Aorta (tissue), 5 donors: ENCODE measurements at places on chromosomes 12 and 14. TPM values are rescaled to one million over a fixed set of nuclear protein-coding genes. Genes with fewer than 3 reads are reported as not detected.

- no peak overlapping the region for H3K27ac ChIP-seq
- H3K4me3 ChIP-seq: no peak overlapping the region
- H3K36me3 ChIP-seq: no peaks in the 10 kb centered on the region
Observed at GRCh38 chr14:92325835-92326234, 2.9 kb downstream of the SLC24A4 start.

DNA sequence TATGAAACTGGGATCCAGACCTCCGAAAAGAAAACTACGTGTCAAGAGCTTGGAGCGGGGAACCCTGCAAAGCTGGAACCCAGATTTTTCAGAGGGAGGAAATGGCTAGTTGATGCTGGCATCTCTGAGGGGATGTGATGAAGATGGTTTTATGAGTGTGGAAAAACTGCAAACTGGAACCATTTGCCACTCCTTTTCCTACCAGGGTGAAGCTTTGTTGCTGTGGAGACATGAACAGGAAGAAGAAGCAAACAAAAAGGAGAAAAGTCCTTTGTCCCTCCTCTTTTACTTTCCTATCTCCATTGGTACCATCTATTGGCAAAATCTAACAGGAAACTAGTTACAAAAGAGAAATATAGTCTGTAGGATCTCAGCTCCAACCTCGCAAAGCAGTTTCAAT, 39.2 kb downstream of the CDK17 start:
- H3K36me3 ChIP-seq: no peaks in the 10 kb centered on the region
- H3K4me1 ChIP-seq: no peaks in the 10 kb centered on the region
- no peak overlapping the region for H3K27ac ChIP-seq
- H3K27me3 ChIP-seq: no peaks in the 10 kb centered on the region

DNA sequence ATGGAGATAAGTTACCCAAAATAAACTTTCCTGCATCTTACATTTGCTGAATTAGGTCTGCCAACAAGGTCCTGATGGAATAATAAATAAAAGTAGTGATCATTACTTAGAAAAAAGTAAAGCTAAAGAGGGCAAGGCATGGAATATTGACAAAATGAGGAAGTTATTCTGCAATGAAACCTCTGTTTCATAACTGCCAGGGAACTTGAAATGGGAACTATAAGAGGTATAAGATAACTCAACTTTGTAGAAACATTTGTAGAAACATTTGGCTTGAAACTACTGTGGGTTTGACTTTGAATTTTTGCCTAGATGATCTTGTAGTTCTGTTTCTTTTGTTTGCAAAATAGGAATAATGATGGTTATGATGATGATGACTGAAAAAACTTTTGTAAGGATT, 18.7 kb upstream of the YBX3 start:
- no peak overlapping the region for H3K4me3 ChIP-seq
- DNase-seq: no peak
- H3K36me3 ChIP-seq: no peaks in the 10 kb centered on the region
- no peak overlapping the region for H3K27ac ChIP-seq

GRCh38 chr12:124640056-124640455, 72.6 kb upstream of the NCOR2 start:
- no peak overlapping the region for H3K4me3 ChIP-seq
- no peaks in the 10 kb centered on the region for H3K4me1 ChIP-seq
- H3K27me3 ChIP-seq: no peaks in the 10 kb centered on the region
- no peak for DNase-seq
- H3K36me3 ChIP-seq: no peaks in the 10 kb centered on the region

DNA sequence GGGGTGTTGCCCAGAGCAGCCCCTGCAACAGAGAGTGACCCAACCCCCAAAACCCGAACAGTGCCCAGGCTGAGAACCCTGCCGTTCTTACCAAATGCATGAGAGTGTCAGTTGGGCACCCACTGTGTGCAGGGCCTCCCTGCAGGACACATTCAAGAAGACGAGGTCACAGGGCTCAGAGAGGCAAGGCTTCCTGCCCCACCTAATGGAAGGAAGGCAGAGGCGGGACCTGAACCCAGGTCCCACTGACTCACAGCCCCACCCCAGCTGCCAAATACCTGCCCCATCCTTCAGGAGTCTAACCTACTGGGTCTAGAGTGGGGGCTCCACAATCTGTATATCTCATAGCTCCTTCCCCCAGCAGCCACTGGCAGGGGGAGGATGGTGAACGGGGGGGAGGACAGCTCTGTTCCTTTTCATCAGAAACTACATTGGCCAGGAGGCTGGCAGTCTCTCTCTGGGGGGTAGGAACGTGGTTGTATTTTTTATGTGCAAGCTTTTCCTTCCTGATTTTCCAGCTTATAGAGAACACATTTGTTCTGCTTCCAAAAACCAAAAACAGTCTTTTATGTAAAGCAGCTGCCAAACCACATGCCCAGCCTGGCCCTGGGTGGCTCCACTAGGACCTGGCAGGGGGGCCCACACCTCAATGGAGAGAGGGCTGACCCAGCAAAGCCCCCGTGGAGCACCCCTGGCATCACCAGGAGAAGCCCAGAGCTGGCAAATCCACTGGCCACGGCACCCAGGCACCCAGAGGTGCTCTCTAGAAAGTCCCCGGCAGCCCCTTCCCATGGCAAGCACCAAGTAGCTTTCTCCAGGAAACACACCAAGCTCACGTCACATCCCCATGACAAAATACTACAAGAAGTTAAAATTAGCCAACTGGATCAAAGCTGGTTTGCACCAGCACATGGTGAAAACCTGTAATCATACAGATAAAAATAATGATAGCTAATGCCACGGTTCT, 17.0 kb downstream of the NCOR2 start:
- no peaks in the 10 kb centered on the region for H3K27me3 ChIP-seq
- H3K4me1 ChIP-seq: no peaks in the 10 kb centered on the region
- peak overlapping the region; percentile 31 for H3K27ac ChIP-seq

GRCh38 chr12:41511247-41511646, 323.1 kb downstream of the PDZRN4 start:
- DNase-seq: no peak
- H3K4me3 ChIP-seq: no peak overlapping the region
- no peak overlapping the region for H3K27ac ChIP-seq
- H3K36me3 ChIP-seq: peaks cover 3% of the 10 kb centered on the region

The SOX5 gene
- polyA plus RNA-seq: 2.1 TPM

DNA sequence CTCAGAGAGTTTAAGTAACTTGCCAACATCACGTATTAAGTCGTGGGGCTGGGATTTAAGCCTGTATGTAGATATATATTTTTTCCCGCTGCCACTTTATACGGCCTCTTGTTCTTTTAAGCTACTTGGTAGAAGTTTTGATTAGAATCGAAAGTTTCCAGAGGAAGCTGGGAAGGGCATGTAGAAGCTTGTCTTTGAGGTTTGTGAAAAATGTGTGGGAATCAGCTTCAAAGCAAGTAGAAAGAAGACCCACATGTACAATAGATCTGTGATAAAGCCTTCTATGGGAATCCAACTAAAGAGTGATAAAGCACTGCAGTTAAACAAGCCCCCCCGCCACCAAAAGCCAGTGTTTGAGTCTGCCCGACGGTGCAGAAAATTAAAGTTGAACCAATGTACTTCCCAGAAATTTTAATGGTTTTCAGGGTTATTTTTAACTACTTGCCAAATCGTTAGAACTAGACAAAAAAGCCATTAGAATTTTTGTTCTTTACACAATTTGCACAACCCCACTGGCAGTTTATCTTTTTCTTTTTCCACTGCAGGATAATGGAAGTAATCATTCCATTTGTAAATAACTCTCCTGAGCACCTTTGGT, 25.5 kb downstream of the SERPINA11 start:
- H3K27ac ChIP-seq: no peak overlapping the region
- no peak overlapping the region for H3K4me3 ChIP-seq
- no peaks in the 10 kb centered on the region for H3K4me1 ChIP-seq
- H3K27me3 ChIP-seq: no peaks in the 10 kb centered on the region
- DNase-seq: no peak

DNA sequence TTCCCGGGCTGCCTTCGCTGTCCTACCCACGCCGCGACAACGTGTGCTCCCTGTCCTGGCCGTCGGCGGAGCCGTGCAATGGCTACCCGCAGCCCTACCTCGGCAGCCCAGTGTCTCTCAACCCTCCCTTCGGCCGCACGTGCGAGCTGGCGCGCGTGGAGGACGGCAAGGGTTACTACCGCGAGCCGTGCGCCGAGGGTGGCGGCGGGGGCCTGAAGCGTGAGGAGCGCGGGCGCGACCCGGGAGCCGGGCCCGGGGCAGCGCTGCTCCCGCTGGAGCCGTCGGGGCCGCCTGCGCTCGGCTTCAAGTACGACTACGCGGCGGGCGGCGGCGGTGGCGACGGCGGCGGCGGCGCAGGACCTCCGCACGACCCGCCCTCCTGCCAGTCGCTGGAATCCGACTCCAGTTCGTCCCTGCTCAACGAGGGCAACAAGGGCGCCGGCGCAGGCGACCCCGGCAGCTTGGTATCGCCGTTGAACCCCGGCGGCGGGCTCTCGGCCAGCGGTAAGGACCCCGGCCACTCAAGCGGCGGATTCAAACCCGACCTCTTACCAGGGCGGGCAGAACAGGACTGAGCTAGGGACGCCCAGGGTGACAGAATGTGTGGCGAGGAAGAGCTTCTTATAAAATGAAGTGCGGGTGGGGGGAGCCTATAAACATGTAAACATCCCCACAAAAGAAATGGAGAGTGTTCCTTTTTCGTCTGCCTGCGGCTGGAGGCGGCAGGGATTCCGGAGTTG, 503 bp downstream of the HOXC12 start:
- no peaks in the 10 kb centered on the region for H3K4me1 ChIP-seq
- no peak overlapping the region for H3K4me3 ChIP-seq
- H3K27me3 ChIP-seq: peaks cover 1% of the 10 kb centered on the region
- no peak overlapping the region for H3K27ac ChIP-seq

- H3K27ac ChIP-seq: no peak overlapping the region
- no peak overlapping the region for H3K4me3 ChIP-seq
- H3K27me3 ChIP-seq: no peaks in the 10 kb centered on the region
- DNase-seq: no peak
Observed at GRCh38 chr12:26032719-26033241, 74.3 kb downstream of the RASSF8 start.
